ENCODE measurements at places on chromosomes 3 and 15.

DNA sequence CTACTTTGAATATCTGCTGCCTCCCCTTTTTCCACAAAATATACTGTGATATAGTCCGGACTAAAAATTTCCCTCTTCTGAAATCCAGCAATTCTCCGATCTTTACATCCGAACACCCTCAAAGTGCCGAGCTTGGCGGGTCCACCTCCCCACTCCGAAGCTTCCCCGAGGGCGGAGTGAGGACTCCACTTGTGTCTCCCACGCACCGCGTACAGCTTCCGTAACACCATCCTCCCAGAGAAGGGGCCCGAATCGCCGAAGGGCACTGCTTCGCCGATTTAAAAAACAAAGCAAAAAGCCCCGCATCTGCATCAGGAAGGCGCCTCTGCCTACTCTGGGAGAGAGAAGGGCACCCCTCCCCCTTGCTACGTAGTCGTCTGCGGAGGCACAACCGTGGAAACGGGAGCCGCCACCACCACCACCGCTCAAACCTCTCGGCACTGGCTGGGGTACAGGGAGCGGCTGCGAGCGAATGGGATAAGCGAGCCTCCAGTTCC, 551 bp downstream of the NCBP2 start:
- peak; percentile 42 for DNase-seq

DNA sequence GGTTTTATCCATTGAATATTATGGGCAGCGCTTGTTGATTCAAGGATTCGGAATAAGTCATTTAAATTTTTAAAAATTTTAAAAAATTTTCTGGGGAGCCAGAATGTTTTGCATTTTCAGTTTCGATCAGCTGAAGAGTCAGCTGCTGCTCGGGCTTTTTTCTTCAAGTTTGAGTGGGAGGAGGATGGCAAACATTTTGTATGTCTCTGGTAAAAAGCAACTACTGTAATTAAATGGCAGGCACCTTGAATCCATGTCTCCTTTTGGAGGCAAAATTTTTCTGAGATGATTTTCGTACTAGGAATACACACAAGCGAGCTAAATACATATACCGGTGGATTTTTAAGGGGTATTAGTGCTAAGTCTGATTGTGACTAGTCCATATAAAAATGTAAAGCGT, 612 bp downstream of the C3orf38 start:
- DNase-seq = no peak

DNA sequence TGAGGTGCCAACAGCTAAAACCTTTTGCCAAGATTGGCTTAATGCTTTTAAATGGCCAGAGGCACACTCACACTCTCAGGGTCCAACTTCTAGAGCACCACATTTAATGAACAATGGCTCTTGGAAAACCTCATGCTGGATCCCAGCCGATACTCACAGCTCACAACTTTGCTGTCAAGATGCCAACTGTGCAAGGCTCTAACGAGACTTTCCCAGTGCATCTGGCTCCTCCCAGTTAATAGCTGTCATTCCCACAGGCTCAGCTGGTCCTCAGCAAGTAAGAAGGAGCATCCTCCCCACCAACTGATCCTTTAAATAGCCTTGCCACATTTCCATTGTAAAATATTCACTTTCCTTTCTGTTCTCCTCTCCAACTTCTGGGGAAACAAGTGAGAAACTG, 20.3 kb upstream of the FRMD4B start:
- DNase-seq = peak; percentile 69

- peak; percentile 36 for DNase-seq
Observed at GRCh38 chr3:68919000-68919399, 13.3 kb downstream of the TAFA4 start.

DNA sequence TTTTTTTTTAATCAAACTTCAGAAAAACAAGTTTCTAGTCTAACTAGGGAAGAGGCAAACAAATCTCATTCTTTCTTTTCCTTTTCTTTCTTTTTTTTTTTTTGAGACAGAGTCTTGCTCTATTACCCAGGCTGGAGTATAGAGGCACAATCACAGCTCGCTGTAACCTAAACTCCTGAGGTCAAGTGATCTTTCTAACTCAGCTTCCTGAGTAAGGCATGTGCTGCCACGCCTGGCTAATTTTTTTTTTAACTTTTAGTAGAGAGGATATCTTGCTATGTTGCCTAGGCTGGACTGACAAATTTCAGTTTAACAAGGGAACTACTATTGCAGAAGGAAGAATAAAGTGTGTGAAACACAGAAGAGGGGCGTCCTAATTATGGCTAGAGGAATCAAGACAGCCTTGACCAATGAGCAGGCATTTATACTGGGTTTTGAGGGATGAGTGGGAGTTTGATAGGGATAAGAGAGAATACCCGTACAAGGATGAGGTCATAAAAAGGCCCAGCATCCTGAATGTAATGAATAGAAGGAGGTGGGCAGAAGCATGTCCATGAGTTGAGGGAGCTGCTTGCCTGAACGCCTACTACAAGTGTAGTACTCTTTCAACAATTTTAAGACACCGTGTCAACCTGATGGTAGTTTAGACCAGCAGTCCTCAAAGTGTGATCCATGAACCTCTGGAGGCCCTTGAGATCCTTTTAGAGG, 6.7 kb upstream of the ZFAND6 start:
- DNase-seq = no peak

DNA sequence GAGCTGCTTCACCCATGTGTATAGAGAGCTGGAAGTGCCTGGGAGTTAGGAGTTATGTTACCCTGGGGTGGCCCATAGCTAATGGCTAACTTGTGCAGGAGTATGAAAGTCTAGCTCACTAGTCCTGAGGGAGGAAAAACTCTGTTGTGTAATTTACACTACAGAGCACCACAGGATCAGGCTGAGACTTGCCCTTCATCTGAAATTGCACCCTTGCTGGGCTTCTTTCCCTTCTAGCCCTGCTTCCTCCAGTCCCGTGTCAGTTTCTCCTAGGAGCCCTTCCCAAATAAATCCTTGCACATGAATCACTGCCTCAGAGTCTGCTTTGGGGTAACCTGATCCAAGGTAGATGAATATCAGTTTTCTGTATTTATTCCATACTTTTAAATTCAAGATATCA, 40.0 kb downstream of the CTXND1 start:
- no peak for DNase-seq

- peak; percentile 29 for DNase-seq
Observed at GRCh38 chr15:44193651-44194322, 1.3 kb downstream of the FRMD5 start.

GRCh38 chr3:3194861-3195260, 15.4 kb upstream of the CRBN start:
- DNase-seq = no peak

DNA sequence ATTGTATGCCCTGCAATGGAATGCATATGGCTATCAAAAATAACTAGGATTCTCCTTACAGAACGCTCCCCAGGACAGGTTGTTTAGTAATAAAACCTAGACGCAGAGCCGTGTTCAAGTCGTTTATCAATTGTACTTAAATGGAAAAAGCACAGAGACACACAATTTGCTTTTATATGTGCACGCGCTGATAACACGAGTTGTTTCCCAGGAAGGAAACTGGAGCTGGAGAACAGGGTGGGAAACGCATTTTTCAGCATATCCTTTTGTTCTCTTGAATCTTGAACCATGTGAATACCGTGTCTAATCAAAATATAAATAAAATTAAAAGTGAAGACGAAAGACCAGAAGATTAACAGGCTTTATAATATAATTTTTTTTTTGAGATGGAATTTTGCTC, 3.6 kb upstream of the ANPEP start:
- no peak for DNase-seq

- no peak for DNase-seq
Observed at GRCh38 chr15:93730724-93731123, 500.6 kb upstream of the MCTP2 start.

DNA sequence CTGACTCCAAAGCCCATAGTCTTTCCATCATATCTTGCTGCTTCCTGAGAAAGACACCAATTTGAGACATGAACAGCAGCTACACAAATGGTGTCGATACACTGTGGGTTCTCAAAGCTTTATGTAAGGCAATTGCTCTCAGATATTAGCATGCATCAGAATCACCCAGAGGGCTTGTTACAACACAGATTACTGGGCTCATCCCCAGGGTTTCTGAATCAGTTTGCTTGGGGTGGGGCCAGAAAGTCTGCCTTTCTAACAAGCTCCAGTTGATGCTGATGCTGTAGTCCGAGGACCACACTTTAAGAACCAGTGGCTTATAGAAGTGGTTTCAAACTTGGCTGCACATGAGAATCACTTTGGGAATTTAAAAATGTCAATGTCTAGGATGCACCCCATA, 86.5 kb downstream of the SEMA6D start:
- peak; percentile 59 for DNase-seq

GRCh38 chr3:42994595-42994994, 15.5 kb downstream of the GASK1A start:
- no peak for DNase-seq

GRCh38 chr3:150528354-150528797, 17.9 kb downstream of the SERP1 start:
- peak; percentile 52 for DNase-seq

- DNase-seq = peak; percentile 36
Observed at GRCh38 chr15:58086491-58086890, 21.0 kb upstream of the ALDH1A2 start.

DNA sequence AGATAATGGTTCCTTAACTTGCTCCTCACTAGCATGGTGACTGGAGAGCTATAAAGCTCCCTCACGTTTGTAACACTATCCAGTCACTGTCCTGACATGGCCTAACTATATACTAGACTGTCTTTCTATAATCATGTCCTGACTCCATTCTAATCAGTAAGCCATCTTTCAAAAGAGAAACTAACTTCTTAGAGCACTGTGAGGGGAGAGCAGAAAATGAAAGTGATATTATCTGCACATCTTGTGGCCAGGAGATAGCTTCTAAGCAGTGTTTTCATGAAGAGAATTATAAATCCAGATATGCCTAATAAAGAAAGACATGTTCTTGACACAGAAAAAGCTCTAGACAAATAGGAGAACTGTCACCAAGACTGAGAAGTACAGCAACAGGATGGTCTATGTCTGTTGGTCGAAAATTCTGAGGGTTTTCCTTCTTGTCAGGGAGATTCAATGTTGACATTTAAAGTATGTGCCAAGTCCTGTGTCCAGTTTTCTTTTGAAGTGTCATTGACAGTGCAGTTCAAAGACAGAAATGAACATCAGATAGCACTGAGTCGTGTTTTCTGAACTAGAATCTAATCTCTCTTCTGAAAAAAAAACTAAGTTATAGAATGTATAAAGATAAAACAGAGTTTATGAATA, 230.6 kb upstream of the PEX5L start:
- DNase-seq = no peak

DNA sequence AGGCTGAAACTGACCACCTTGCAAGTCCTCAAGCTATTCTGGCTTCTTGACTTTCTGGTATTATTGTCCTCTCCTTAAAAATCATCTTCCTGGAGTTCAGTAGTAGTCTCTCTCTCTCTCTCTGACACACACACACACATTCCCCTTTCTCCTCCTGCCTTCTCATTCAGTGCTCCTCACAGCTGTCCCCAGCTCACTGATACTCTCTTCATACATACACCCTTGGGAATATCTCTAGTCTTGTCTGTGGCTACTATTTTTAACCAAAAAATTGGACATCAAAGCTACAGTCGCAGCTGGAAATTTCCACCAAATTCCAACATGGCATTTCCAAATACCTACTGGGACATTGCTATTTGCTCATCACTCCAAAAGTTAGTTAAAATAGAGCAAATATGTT, 178.9 kb downstream of the ECT2 start:
- no peak for DNase-seq

DNA sequence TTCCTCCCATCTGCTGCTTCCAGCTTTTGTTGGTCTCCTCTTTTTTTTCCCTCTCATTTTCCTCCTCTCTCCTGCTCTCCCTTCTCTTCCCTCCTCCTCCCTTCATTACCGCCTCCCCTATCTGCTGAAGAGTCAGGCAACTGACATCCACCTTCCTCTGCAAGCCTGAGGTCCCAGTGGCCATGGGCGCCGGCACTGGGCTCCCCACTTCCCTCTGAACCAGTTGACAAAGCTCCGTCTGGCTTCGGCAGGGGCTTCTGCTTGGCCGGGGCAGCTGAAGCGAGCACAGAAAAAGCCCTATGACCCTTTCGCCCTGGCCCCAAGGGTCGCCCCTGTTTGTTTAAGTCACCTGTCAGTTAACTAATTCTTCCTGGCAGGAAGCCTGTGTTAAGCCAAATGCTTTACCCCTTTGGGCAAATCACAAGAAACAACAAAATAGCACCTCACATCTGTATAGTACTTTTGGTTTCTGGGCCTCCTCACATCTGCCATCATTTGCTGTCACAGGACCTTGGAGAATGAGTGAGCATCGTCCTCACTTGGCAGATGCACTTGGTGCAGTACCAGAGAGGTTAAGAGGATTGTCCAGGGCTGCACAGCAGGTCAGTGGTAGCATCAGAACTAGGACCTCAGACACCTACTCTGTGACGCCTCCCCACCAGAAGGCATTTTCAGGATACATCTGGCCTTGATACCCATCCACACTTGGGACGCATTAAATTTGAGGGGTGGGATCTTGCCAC, 27.7 kb downstream of the ITGA11 start:
- no peak for DNase-seq

DNA sequence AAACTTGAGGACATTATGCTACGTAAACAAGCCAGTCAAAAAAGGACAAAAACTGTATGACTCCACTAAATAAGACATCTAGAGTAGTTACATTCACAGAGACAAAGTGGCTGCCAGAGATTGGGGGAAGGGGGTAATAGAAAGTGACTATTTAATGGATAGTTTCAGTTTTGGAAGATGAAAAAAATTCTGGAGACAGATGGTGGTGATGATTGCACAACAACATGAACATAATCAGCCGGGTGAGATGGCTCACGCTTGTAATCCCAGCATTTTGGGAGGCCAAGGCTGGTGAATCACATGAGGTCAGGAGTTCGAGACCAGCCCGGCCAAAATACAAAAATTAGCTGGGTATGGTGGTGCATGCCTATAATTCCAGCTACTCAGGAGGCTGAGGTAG, 40.6 kb downstream of the DPP8 start:
- DNase-seq = peak; percentile 83

DNA sequence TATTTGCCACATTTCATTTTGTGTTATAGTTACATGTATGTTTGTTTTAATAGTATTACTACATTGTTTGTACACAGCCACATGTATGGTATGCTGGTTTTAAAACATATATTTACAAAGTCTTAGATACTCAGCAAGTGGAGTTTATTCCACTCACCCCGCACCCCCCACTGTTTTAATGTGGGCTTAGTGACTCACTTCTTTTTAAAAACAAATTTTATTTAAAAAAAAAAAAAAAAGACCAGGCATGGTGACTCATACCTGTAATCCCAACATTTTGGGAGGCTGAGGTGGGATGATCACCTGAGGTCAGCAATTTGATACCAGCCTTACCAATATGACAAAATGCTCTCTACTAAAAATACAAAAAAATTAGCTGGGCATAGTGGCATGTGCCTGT, 26.9 kb upstream of the TJP1 start:
- no peak for DNase-seq

- no peak for DNase-seq
Observed at GRCh38 chr3:19632099-19633074, 301.6 kb downstream of the EFHB start.

DNA sequence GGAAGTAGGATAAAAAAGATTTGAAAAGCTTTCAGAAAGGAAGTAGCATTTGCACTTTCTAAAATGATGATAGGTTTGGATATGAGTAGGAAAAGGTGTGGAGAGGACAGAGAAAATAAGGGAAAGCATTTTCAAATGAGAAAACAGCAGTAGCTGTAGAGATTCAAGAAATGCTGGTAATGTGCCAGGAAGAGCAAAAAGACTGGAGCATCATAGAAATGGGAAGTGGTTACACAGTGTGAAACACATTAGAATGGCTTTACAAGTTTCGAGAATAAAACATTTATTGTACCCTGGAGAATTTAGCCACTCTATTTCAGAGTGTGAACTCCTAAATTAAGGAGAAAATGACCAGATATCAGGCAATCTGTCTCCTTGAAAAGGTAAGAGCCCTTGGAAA, 108.3 kb upstream of the CHL1 start:
- no peak for DNase-seq

GRCh38 chr15:64693134-64693533, 82.3 kb downstream of the RBPMS2 start:
- DNase-seq = peak; percentile 91

Measured in foreskin fibroblast (primary cell).